NCI-H510A (cell line): ENCODE measurements at places on chromosomes 2 and 18.

DNA sequence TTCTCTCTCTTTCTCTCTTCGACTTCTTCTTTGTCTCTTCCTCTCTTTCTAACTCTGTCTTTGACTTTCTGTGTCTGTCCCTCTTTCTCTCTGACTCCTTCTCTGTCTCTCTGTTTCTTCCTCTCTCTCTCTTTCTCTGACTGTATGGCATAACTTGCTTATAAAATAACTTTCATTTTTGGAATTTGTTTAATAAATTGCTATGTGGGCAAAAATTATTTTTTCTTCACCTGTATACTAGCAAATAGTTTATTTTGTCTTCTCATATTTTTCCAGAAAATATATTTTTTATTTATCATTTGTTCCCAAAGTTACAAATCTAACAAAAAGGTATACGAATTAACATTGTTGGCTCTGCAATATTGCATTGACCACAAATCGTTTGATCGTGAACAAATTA is 305.7 kb upstream of the FAM98A start:
- DNase-seq, result no peak

DNA sequence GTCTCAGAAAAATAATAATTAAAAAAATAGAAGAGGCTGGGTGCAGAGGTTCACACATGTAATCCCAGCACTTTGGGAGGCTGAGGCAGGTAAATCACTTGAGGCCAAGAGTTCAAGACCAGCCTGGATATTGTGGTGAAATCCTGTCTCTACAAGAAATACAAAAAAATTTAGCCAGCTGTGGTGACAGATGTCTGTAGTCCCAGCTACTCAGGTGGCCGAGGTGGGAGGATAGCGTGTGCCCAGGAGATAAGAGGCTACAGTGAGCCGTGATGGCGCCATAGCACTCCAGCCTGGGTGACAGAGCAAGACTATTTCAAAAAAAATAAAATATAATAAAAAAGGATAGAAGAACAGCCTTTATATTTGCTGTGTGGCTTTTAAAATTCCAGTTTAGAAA is 35.9 kb downstream of the SMC6 start:
- no peak for DNase-seq

GRCh38 chr2:60502144-60502543 is 51.3 kb downstream of the BCL11A start:
- no peak for DNase-seq

DNA sequence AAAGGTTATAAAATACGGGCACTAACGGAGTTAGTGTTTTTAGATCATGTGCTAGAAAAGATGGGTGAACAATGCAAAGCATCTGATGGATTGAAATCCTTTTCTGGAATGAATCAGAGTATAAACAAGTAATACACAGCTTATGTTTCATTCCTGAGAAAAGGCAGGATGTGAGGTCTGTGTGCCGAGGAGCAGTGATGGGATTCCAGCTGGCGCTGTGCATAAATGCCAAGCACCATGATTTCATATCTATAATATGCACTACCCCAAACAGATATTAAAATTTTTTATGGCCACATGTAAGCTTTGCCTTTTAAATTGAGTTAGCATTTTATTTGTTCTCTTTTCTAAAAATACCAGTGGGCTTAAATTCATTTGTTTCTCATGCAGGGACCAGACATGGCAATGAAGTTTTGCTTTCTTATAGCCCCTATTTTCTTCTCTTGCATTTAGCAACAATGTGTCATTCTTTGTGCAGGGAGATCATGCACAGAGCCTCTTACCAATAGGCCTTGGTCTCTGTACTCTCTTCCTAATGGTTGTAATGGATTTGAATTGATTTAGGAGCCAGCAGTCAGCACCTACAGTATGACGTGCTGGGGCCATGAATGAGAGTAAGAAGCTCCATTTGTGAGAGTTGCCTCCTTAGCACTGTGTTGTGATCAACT is 323.9 kb downstream of the SLC8A1 start:
- no peak for DNase-seq

DNA sequence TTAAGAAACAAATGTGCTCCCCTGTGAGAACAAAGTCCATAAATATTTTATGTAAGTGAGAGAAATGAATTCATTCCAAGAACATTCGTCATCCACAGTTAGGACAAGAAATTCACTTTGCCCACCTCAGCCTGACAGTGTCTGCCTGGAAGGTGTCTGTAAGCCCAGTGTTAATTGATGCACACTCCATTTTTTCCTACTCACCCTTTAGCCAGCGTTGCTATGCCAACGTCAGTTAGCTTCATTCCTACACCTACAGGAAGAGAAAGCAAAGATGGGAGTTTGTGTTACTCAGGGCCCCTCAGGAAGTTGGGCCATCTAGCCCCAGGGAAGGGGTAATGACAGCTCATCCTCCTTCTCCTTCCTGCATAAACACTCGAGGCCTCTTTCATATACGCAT is 131.0 kb downstream of the ALPK2 start:
- DNase-seq, result no peak

GRCh38 chr2:172556284-172557033 is 569 bp downstream of the PDK1 start:
- peak; percentile 57 for DNase-seq

DNA sequence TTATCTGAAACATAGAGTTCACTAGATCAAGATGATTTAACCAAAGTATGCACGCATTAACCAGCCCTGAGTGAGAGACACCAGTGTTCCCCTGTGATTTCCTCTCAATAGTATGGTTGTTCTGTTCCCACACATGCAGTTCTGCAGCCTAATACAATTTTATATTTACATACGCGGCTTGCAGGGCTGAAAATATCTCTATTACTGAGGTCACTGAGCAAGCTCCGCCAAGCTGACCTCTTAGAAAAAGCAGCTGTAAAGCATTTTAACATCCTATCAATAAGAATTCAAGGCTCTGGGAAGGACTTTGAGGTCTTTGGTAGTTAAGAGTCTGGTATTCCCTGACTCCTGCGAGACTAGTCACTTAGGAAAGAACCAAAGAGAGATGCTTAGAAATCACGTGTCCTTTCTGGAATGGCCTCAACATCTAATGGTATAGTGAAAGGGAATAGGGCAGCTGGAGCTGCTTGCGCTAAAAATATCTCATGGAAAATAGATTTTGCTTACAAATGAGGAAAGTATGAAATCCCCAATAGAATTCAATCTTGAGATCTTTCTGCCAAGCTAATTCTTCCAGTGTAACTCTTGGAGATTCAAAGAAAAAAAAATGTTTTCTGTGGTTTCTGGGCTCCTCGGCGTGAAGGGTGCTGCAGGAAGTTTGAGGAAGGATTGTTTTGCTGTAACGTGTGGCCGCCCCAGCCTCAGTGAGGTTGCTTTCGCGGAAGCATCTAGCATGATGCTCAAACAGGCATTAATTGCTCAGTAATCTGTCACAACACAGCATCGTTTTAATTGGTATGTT is 59.2 kb downstream of the DOCK10 start:
- no peak for DNase-seq

- no peak for DNase-seq
Observed at GRCh38 chr2:100290718-100291151, 31.6 kb downstream of the LONRF2 start.

GRCh38 chr2:217418090-217418489 is 558.2 kb upstream of the TNP1 start:
- no peak for DNase-seq

GRCh38 chr18:14922965-14923565 is 175.1 kb downstream of the ANKRD30B start:
- DNase-seq, result no peak

DNA sequence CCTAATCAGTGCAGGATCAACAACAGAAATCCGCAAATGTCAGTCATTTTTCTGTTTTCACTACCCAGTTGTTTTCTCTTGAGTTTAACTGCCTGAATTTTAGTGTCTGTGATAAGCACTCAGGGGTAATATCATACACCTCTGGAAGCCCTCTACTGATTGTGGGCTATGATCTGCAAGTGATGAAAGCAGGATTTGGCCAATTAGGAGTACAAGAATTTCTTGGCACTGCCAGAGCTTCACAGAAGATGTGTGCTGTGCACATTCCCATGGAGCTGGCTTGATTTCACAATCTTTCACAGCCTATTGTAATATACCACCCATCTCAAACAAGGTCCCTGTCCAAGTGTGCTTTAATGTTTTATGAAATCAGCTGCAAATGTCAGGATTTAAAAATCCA is 27.3 kb upstream of the TDRD15 start:
- no peak for DNase-seq

GRCh38 chr2:116510117-116510671 is 1304.3 kb upstream of the DDX18 start:
- DNase-seq, result peak; percentile 4

- no peak for DNase-seq
Observed at GRCh38 chr2:213315168-213315876, 31.1 kb downstream of the SPAG16 start.
